A549 treated with GW870086 at 1 μM for 4 hours (cell line): ENCODE measurements at places on chromosomes 3 and 15. TPM values are rescaled to one million over a fixed set of nuclear protein-coding genes. Genes with fewer than 3 reads are reported as not detected.

IGDCC3 gene
- total RNA-seq: 0.09 to 0.23 TPM (median 0.16 TPM) in 5 replicates

CHRFAM7A gene
- 5.4 to 7.9 TPM (median 7.6 TPM) in 5 replicates for total RNA-seq

STRIT1 gene
- not detected in 5 replicates for total RNA-seq

GOLGA6A gene
- 0.06 to 0.16 TPM (median 0.09 TPM) in 5 replicates for total RNA-seq

PLOD2 gene
- total RNA-seq: 76.2 to 120 TPM (median 111 TPM) in 5 replicates

MYLK gene
- 10.5 to 16.3 TPM (median 12.6 TPM) in 5 replicates for total RNA-seq

GOLGA8J gene
- 0.10 TPM in 1 of 5 replicates, not detected in the others for total RNA-seq

PDZRN3 gene
- total RNA-seq: not detected in 5 replicates

DLL4 gene
- 1.1 to 2.0 TPM (median 1.2 TPM) in 5 replicates for total RNA-seq

AHSG gene
- 0.16 TPM in 1 of 5 replicates, not detected in the others for total RNA-seq

HLTF gene
- 11.2 to 20.5 TPM (median 17.3 TPM) in 5 replicates for total RNA-seq

RTP1 gene
- not detected in 5 replicates for total RNA-seq

CCDC54 gene
- not detected in 5 replicates for total RNA-seq

CACNA2D3 gene
- total RNA-seq: 0.15 to 0.34 TPM (median 0.25 TPM) in 4 of 5 replicates, not detected in the other

DISP2 gene
- total RNA-seq: 0.58 to 2.5 TPM (median 1.6 TPM) in 5 replicates

CALML4 gene
- 7.8 to 10.7 TPM (median 9.1 TPM) in 5 replicates for total RNA-seq

PLA2G4D gene
- total RNA-seq: 0.03 TPM in 1 of 5 replicates, not detected in the others

ATP13A3 gene
- 19.7 to 40.3 TPM (median 34.3 TPM) in 5 replicates for total RNA-seq

TMC3 gene
- not detected in 5 replicates for total RNA-seq

SLC28A1 gene
- total RNA-seq: not detected in 5 replicates

IMPDH2 gene
- total RNA-seq: 147 to 166 TPM (median 153 TPM) in 5 replicates

ANKRD63 gene
- 0.25 to 0.41 TPM (median 0.37 TPM) in 5 replicates for total RNA-seq

GP5 gene
- total RNA-seq: 0.03 TPM in 1 of 5 replicates, not detected in the others

GRAMD1C gene
- 0.47 to 1.2 TPM (median 0.96 TPM) in 5 replicates for total RNA-seq

PLA2G4E gene
- not detected in 5 replicates for total RNA-seq

PRRT3 gene
- total RNA-seq: 1.1 to 1.8 TPM (median 1.7 TPM) in 5 replicates

COL8A1 gene
- total RNA-seq: not detected in 5 replicates

SLC12A1 gene
- total RNA-seq: not detected in 5 replicates

CCDC191 gene
- 1.2 to 2.0 TPM (median 1.7 TPM) in 5 replicates for total RNA-seq

GUCA1C gene
- total RNA-seq: not detected in 5 replicates

FANCD2OS gene
- total RNA-seq: not detected in 5 replicates

ABCF3 gene
- total RNA-seq: 29.7 to 34.8 TPM (median 32.7 TPM) in 5 replicates

CCDC32 gene
- total RNA-seq: 13.7 to 25.9 TPM (median 16.0 TPM) in 5 replicates

LINGO1 gene
- total RNA-seq: 8.7 to 11.7 TPM (median 9.0 TPM) in 5 replicates

RARRES1 gene
- total RNA-seq: 7.6 to 13.8 TPM (median 10.2 TPM) in 5 replicates

COL6A5 gene
- total RNA-seq: not detected in 5 replicates

LRRC34 gene
- not detected in 5 replicates for total RNA-seq

SPTBN5 gene
- 0.10 to 0.36 TPM (median 0.16 TPM) in 5 replicates for total RNA-seq

LRTM1 gene
- total RNA-seq: not detected in 5 replicates

IGSF10 gene
- total RNA-seq: 0.37 to 0.66 TPM (median 0.49 TPM) in 5 replicates

FYTTD1 gene
- 26.3 to 32.8 TPM (median 29.4 TPM) in 5 replicates for total RNA-seq

TAGLN3 gene
- total RNA-seq: not detected in 5 replicates
